ENCODE measurements at places on chromosomes 1 and 21.

DNA sequence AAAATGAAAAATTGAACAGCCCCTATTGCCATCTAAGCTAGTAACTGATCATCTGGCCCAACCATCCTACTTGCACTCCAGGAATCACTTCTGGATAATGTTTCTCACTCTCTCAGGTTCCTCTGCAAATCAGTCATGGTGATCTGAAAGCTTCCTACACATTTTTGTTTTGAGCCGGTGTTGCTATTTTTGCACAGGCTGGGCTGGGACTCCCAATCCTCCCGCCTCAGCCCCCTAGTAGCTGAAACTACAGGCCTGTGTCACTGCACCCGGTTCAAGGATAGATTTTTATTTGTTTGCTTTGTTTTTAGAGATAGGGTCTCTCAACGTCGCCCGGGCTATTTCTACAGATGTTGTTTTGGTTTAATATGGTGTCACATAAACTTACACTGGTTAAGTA lies 40.5 kb upstream of the HMCN1 start:
- DNase-seq, result no peak

DNA sequence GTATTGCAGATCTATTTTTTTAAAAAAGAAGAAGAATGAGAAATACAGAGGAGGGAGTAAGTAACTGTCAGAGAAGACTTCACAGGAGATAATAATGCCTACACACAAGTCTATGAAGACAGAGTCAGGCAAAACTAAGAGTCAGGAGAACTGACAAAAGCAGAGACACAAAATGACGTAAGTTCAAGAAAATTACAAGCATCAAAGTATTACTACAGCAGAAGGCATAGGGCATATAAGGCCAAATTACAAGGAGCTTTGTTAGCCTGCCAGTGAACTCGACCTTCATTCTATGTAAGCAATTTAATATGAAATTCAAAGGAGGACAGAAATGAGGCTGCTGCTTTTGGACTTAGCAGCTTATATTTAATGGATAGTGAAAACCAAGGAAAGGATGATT lies 23.7 kb downstream of the FAF1 start:
- DNase-seq, result no peak

DNA sequence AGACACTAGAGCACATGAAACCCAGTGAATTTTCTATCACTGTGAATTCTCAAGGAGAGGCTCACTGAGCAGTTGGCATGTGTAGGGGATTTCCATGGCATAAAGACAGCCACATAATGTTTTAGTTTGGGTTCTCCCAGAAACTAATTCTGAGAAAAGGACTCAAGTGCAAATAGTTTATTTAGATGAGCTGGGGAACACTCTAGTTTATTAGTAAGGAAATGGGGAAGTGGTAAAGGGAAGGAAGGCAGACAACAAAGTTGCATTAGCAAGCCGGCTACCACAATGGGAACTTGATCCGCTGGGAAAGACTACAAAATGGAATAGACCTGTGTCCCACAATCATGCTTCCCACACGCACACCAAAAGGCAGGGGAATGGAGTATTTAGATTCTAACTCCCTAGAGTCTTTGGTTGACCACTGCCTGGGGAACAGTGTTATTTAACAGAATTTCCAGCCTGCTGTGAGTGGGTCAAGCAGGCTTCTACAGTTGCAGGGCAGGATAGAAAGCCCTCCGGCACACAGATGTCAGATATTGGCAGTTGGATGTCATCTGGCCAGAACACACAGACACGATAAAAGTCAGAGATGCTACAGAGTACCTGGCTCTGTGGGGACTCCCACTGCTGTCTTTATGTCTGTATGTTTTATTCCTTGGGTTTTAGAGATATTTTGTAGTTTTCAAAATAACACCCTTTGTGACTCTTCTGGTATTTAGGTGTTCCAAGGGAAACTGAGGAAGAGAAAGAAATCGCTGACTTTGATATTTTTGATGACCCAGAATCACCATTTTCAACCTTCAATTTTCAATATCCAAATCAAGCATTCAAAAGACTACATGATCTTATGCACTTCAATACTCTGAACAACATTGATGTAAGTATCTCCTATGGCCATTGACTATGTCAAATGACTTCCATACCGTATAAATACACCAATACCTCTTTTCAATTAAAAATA lies 150.1 kb downstream of the PLA2G4A start:
- DNase-seq, result peak; percentile 85

- DNase-seq, result no peak
These were observed 12.8 kb downstream of the PLA2G4A start for GRCh38 chr1:186841599-186841998.

GRCh38 chr1:153470707-153471106 lies 10.3 kb upstream of the S100A7 start:
- DNase-seq, result no peak

- DNase-seq, result no peak
These were observed 5.8 kb upstream of the LAD1 start for GRCh38 chr1:201404722-201405483.

DNA sequence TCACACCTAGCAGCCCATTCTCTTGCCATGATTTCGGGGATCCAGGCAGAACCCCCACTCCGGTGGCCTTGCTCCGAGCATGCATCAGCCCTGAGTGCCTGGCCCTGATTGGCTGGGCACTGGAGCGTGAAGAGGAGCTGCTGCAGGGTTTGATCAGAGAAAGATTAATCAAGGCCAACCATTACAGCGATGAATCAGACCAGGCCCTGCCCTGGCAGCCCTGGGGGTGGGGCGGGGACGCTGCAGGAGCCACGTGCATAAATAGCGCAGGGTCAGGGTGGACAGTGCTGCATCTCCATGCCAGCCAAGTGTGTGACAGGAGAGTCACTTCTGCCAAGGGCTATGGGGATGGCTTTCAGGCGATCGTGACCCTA lies 3.4 kb upstream of the FAM131C start:
- no peak for DNase-seq

GRCh38 chr1:161038523-161039153 lies at the start of gene TSTD1:
Gene TSTD1, minus strand, starts transcription at chr1:161038964. Its CDS starts 75 bp downstream, at chr1:161038889.
- peak; percentile 73 for DNase-seq

- DNase-seq, result no peak
These were observed 174.5 kb downstream of the PLPPR4 start for GRCh38 chr1:99438656-99439230.

DNA sequence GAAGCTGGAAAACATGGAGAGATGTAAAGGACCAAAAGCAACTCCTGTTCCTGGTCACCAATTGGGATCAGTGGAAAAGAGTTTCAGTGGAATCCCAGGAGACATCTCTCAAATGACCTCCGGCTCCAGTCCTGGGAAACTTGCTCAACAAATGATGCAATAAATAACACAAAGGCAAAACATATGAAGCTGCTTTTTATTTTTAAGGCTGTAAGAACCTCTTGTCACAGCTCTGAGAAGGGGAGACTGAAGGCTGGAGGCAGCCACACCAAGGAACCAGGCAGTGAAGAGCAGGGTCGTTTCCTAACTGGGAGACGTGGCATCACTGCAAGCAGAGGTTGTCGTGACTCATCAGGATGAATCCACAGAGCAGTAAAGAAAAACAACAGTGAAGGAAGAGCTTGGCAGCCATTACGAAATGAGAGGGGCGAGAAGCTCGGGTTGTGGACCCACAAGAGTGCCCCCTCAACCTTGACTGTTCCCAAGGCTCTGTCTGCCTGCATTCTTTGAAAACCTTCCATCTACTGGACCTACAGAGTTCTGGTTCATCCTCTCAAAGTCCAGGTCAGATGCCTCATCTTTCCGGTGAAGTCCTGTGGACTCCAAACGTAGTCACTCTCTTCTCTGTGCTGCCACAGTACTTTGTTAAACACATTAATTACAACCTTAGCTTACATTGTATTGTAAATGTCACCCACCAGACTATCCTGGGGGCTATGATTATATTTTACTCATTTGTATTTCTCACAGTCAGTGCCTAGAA lies 32.1 kb downstream of the JAK1 start:
- no peak for DNase-seq

DNA sequence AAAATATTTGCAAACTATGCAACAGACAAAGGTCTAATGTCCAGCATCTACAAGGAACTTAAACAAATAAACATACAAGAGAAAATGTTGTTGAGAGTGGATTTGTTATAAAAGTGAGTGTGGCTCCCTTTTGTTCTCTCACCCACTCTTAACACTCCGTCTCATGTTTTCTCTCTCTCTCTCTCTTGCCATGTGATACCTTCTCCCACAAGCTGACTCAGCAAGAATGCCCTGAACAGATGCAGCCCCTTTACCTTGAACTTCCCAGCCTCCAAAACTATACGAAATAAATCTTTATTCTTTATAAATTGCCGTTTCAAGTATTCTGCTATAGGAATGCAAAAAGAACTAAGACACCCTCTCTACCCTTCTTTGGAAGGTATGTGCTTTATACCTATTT lies 234.1 kb downstream of the ADGRL2 start:
- no peak for DNase-seq

GRCh38 chr1:36831186-36831810 lies 203.0 kb downstream of the GRIK3 start:
- no peak for DNase-seq

DNA sequence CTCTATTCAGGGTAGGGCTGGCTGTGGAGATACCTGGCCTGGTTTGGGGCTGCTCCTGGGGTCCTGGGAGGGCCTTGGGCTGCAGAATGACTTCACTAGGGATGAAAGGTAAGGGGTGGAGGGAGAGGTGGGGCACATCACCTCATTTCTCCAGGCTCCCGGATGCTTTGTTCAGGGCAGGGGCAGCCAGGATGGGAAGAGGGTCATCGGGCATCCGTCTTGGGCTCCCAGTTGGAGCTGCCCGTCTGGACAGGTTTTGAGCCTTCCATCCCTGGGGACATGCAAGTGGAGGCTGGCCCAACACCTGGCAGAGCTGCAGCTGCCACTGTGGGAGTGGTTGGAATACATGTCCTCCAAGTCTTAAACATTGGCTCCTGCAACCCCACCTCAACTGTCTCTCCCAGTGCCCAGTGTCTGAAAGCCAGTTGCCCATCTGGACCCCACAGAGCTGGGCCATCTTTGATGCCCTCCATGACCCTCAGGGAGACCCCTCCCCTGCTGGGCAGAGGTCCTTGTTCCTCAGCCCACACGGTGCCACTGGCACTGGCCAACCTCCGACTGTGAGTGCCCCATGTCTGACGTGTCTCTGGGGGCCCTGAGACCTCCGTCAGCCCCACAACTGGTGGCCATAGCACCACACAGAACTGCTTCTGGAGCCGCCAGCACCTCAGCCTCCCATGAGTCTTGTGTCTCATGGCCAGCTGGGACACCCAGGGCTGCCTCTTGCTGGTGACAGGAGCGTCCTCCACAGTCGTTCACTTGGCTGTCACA lies 52.8 kb downstream of the TRIM11 start:
- no peak for DNase-seq

- DNase-seq, result peak; percentile 0
These were observed 724.6 kb downstream of the USP25 start for GRCh38 chr21:16454399-16454798.

GRCh38 chr1:61162520-61163258 lies 80.3 kb downstream of the NFIA start:
- DNase-seq, result no peak

DNA sequence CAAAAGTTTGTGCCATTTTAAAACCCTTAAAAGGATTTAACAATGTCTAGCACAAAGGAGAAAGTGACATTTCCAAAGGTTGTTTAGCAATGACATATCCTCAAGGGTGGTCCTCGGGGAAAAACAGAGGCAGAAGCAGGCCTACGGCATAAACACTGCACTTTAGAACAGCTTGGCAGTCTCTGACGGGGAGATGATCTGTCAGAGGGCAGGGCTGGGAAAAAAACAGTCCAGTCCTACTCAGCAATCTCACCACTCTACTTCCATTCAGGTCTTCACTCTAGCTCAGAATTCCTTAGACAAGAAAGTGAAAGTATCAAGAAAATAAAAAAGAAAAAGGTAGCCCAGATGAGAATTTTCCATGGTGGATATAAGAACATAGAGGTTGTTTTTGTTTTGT lies 4.1 kb downstream of the CRYZ start:
- no peak for DNase-seq

GRCh38 chr21:36425286-36425685 lies 40.1 kb downstream of the CHAF1B start:
- DNase-seq, result no peak

DNA sequence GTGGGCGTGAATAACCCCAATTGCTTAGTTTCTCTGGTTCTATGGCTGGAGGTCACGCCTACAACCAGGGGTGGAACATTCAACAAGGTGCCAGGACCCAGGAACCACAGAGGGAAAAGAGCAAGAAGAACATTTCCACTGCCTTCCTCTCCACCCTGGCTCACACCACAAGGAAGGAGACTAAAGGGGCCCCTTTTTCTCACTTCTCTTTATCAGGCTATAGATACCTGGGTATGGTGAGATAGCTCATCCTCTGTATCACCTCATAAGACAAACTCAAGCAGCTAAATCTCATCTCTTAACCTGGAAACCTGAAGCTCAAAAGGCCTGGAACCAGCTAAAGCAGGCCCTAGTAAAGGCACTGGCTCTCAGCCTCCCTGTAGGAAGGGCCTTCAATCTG lies 438.8 kb upstream of the OLFM3 start:
- no peak for DNase-seq

Measured in Kasumi-1 (cell line).